D341Med (cell line): ENCODE measurements at places on chromosomes 2 and 18.

- DNase-seq = no peak
These were observed 140.2 kb downstream of the TWIST2 start for GRCh38 chr2:238988105-238988504.

DNA sequence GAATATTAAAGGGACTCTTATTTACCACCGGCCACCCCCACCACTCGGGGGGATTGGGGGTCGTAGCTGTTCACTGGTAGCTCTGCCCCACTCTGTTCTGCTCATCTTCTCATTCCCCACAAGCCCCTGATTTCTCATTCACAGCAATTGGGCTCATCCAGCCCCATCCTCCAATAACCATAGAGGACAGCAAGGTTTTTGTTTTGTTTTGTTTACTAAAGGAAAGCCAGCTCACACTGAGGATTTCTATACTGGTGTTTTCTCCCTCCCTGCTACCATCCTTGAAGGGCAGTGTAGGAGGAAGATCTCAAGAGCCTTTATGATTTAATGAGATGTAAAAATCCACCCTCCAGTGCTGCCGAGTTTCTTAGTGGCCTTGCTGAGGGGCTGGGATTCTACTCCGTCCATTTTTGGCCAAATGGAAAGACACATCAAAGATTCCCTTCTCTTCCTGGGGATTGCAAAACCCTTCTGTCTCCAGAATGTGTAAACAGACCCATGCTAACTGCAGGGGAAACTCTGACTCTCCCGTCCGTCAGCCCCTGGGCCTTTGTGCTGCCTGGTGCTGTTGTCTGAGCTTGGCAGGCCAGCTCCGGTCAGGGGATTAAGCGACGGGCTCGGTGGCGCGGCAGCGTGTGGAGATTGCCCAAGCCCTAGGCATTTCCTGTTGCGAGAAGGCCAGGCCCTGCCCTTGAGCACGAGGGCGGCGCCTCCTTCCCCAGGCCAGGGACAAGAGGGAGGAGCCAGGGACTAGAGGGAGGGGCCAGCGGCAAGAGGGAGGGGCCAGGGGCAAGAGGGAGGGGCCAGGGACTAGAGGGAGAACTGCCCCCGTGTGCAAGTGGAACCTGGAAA is 165.0 kb downstream of the ANTXR1 start:
- DNase-seq = peak; percentile 48

DNA sequence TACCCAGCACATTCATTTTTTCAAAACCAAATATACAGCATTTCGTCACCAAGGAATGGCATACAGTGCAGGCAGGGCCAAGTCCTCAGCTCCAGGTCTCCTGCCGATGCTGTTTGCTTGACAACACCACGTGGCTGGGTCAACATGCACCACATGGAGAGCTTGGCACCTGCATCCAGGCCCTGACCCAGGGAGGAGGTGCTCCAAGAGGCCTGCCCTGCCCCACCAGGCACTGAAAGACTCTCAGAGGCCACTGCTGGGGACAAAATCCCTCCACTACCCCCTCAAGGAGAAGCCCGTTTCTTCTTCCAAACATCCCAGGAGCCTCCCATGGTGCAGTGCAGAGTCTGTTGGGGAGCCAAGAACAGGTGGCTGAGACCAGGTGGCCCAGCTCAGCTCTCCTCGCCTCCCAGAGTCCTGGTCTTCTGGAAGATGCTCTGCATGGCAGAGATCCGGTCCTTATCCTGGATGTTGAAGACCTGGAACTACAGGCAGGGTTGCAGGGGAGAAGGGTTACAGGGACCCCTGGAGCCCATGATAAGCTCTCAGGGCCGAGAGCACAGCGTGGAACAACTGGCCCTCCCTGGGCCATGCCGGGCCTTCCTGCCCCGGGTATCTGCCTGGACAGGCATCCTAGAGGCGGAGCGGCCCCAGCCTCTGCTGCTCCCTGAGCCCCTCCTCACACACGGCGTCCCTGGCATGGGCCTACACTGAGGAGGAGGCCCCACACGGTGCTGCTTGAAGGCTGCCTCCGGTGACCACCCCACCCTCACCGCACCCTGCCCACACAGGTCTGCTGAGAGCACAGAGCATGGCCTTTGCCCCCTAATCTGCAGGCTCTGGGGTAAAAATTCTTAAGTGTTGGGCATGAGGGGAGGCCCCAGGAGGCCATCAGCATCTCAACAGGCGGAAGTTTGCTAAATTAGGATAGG is 9.0 kb downstream of the MAB21L4 start:
- DNase-seq = no peak

GRCh38 chr2:98149333-98149697 is 62.3 kb downstream of the VWA3B start:
- no peak for DNase-seq

- peak; percentile 55 for DNase-seq
These were observed 145.2 kb upstream of the SYT4 start for GRCh38 chr18:43422518-43422917.

GRCh38 chr2:145845923-145846322 is 1326.0 kb upstream of the ZEB2 start:
- DNase-seq = no peak

DNA sequence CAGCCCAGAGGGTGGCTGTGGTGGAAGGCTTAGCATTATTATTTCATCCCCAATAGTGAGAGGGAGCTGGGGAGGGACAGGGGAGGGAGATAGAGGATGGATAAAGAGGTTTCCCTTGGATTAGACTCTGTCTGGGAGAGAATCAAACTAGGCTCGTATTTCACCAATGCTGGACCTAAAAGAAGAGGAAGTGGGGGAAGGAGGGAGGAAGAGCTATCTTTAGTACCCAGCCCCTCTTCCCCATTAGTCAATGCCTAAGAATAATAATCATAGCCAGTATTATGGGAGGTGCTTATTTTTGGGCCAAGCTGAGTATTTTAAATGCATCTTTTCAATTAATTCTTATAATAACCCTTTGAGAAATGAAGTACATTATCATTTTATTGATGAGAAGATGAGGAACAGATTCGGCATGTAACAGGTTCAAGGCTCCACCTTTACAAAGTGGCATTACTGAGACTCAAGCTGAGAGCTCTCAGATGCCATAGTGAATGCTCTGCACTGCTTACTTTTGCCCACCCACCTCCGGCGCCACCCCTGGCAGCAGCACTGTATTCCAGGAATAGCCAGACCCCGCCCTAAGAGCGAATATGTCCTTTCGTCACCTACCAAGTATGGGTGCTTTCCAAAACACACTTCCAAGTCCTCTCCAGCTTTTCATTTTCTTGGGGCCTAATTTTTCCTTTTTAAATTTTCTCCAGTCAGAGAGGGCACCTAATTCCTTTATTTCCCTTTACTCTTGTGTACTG is 21.0 kb downstream of the PAX8 start:
- DNase-seq = no peak

DNA sequence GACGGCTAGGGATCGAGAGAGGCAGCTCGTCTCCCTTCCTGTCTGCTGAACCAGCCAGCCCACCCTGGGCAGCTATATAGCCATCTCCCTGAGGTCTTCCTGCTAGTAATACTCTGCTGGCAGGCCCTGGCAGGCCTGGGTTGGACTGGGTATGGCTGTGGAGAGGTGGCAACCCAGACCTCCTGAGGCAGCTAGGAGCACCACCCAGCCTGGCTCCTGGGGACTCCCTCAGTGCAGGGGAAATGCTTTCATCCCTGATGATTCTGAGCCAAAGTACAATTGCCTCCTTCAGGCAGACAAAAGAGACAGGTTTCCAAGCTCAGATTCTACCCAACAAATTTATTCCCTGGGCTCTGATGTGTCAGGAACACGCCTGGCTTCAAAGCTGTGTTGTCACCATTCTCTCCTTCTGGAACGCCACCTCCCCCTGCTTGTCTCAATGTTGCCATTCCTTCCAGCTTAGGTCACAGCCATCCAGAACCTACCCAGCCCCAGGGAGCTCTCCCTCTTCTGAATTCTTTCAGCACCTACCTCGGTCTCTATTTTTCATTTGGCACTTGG is 4.7 kb upstream of the DNAJB2 start:
- DNase-seq = no peak

GRCh38 chr2:101150306-101151145 is 656 bp downstream of the TBC1D8 start:
- DNase-seq = peak; percentile 69

DNA sequence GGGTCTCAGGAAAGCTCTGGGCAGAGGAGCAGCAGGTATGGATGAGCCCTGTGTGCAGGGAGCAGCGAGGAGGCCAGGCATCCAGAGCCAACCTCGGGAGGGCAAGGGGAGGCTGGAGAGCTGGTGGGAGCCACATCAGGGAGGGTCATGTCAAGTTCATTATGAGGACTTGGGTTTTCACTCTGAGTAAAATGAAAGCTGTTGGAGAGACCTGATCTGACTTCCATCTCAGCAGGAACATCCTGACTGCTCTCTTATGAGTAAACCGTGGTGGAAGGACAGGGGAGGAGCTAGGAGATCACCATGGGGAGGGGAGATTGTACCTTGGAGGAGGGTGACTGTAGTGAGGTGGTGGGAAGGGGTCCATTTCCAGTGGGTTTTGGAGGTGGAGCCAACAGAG is 209.8 kb downstream of the LDLRAD4 start:
- no peak for DNase-seq

DNA sequence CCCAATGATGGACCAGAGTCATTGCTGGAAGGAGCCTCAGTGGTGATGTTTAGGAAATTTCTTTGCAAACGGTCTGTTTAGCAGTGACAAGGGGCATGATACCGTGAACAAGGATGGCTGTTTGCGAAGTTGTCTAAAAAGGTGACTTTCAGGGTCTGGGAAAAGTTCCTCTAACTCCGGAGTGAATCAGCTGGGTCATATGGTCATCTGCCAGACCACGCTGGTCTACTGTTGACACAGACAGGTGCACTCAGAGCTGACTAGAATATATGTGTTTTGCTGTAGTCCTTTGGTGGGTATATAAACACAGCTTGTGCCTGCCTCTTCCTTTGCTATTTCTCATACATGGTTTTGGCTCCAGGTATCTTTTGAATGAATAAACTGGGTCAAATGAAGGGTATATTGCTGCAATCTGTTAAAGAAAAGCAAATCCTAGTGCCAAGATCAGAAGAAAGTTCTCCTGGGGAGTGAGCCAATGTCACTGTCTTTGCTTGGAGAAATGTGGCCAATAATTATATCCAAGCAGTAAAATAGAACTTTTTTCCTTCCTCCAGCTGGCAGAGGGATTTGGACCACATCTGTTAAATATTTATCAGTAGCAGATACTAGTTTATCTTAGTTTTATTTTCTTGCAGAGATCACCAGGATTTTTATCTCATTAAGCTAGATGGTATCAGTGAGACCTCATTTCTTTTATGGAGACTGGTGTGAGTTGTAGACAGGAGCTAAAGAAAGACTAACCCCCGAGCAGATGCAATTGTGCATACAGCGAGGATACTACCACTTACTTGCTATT is 286.0 kb downstream of the TRIB2 start:
- no peak for DNase-seq

- no peak for DNase-seq
These were observed 78.8 kb downstream of the ZNF804A start for GRCh38 chr2:184677171-184677570.

DNA sequence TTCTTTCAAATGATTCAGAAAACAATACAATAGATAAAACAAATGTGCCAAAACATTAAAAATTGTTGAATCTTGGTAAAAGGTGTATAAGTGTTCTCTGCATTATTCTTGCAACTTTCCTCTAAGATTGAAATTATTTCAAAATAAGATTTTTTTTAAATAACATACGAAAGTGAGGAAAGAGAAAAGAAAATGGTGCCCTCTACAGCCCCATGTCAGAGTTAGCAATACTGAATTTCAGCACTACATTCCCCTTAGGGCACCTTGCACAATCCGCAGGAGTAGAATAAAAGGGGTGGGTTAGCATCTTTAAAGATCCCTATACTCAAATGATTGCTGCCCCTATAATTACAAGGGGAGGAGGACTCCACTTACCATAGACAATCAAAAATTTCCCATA is 433.7 kb downstream of the BCL11A start:
- DNase-seq = no peak

DNA sequence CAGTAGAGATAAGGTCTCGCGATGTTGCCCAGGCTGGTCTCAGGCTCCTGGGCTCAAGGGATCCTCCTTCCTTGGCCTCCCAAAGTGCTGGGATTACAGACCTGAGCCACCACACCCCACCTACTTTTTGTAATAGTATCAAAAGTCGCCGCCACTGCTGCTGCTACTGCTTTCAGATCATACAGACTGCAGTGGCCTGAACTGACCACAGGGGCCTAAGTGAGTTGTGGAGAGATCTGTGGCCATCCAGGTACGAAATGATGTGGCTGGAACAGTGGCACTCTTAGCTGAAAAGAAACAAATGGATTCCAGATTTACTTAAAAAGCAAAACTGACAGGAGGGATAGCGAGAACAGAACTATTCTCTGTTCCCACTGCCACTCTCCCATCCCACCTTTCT is 32.9 kb upstream of the POMC start:
- DNase-seq = no peak

DNA sequence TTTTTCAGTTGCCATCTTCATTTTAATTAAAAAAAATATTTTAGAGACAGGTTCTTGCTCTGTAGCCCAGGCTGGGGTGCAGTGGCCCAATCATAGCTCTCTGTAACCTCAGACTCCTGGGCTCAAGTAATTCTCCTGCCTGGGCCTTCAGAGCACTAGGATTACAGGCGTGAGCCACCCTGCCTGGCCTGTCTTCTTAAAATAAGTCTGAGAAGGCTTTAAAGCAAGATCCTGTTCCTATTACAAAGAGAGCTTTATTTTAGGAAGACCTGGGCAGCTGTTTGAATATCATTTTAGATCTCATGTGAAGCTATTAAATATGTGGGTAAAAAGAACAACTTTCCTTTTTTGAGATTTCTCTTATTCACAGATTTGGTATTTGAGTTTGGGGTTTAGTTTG is 1.5 kb downstream of the FAM228A start:
- no peak for DNase-seq

- no peak for DNase-seq
These were observed 67.9 kb downstream of the COL6A3 start for GRCh38 chr2:237345891-237346640.

- DNase-seq = no peak
These were observed 56.2 kb upstream of the CCDC85A start for GRCh38 chr2:56127463-56128152.

DNA sequence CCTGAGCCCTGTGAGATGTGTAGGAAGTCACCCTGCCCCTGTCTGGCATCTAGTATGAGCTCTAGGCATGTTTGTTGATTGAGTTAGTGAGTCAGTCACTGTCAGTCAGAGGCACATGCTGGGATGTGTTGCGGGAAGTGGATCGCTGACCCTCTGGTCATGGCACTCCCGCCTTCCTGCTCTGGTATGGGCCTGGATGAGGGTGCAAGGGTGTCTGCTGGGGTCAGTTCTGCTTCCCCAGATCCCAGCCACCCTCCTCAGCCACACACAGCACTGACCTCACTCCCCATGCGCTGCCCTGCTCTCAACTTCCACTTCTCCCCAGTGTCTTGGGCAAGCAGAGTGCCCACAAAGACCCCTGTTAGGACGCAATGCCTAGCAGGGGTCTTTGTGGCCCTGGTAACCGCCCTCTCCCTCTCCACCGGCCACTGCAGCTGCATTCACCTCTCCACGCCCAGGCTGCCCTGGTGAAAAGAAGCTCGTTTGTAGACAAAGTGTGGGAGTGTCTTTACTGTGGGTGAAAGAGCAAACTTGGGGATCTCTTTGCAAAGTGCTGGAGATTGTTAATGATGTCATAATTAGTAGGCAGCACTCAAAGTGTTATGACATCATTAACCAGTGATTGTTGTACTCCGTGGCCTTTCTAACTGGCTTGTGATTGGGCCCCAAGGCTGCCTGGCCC is 252.1 kb downstream of the LDLRAD4 start:
- DNase-seq = no peak
